Stimulated activated naive CD8-positive, alpha-beta T cell treated with anti-CD3 and anti-CD28 coated beads, Interleukin-15, amount 100 ng/mL, for 72 hours (primary cell): ENCODE measurements at places on chromosomes 12 and 14.

- DNase-seq: no peak
These were observed 184.3 kb downstream of the ZFP36L1 start for GRCh38 chr14:68608574-68608962.

- no peak for DNase-seq
These were observed 127.2 kb upstream of the LHX5 start for GRCh38 chr12:113598815-113599406.

DNA sequence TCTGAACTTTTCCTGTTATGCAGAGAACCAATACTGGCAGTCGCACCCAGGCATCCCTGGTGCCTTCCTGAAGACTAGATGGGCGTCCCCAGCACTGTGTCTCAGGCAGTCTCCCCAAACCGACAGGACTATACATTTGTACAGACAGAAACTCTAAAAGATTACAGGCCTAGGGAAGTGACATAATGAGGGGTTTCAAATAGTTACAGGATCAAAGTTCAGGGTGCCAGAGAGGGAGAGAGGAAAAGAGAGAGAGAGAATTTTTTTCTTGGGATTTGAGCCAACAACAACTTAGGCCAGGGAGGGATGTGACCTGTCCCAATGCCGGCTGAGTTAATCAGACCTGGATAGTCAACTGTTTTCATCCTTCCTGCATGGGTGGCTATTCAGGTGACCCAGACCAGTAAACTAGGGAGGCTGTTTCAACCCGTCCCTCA, 9.3 kb upstream of the GMFB start:
- DNase-seq: no peak

GRCh38 chr12:30010071-30011052, 226.6 kb upstream of the TMTC1 start:
- no peak for DNase-seq

DNA sequence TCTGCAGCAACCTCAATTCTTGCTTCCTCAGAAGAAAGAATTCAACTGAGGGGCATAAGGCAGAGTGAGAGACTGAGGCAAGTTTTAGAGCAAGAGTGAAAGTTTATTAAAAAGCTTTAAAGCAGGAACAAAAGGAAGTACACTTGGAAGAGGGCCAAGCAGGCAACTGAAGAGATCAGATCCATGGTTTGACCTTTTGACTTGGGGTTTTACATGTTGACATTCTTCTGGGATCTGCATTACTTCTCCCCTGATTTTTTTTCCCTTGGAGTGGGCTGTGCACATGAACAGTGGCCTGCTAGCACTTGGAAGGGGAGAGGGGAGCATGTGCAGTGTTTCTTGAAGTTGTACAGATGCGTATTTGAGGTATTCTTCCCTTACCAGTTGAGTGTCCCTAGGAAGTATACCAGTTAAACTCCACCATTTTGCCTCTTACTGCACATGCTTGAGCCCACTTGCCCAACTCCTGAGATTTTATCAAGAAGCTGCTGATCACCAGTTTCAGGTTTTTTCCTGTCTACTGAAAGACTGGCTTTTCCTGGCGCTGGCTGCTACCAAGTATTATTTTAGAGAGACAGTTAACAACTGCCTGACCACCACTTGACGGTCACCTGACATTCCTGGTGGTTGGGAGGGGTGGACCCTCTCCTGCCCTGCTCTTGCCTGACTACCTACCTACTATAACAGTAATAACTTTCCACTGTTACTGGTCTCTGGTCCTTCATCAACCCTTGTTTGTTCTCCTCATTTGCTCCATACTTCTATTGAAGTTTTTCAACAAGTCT, 26.0 kb upstream of the TMTC2 start:
- no peak for DNase-seq
